ENCODE measurements at places on chromosomes 7 and 10.

DNA sequence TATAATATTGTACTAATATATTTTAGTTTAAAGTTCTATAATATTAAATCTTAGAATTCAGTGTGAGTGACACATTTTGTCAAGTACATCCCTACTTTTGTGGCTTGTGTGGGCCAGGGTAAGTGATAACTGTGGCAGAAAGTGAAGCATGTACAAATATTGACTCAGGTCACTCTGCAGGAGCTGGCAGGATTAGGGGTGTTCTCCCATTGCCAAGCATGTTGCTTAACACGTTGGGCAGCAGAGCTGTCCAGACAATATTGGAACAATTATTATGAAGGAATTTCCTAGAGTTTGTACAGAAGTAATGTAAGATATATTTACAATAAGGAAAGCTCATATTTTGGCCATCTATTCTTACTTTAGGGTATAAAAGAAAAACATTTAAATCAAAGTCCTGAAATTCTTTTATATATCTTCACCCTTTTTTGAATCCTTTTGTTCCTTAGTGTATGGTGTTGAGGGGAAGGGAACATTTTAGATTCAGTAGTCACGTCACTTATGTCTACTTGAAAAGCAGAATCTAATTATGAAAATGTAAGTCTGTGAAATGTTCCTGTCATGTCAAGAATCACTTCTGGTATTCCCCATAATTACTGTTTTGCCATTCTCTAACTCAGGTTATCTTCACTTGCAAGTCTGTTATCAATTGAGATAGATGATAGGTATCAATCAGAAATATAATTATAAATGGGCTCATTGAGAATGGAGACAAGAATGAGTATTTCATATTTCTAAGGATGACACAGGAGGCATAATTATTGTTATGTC, 4.0 kb downstream of the HDAC9 start:
- no peak for DNase-seq

GRCh38 chr10:126186766-126187165, 201.5 kb downstream of the ADAM12 start:
- no peak for DNase-seq

DNA sequence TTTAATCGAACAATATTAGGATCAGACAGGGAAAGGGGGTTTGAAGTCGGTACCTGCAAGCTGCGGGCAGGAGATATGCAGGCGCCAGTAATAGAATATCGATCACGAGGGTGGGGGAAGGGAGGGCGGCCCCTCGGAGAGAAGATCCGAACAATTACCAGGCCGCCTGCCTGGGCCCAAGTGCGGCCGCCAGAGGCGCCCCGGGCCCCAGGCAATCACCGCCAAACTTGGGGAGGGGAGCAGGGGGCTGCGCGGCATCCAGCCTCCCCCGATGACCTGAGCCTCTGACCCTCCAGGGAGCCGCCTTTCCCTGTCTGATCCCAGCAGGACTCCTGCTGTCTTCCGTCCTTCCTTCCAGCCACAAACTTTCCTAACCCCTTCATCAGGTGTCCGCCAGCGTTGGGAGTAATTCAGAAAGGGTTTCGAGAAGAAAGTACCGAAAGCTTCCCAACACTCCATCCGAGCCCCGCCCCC, 1.1 kb downstream of the NKX1-2 start:
- no peak for DNase-seq

GRCh38 chr10:118768041-118768919, 13.5 kb upstream of the CACUL1 start:
- no peak for DNase-seq

- no peak for DNase-seq
These were observed 93.3 kb downstream of the FAM53B start for GRCh38 chr10:124650820-124651401.

DNA sequence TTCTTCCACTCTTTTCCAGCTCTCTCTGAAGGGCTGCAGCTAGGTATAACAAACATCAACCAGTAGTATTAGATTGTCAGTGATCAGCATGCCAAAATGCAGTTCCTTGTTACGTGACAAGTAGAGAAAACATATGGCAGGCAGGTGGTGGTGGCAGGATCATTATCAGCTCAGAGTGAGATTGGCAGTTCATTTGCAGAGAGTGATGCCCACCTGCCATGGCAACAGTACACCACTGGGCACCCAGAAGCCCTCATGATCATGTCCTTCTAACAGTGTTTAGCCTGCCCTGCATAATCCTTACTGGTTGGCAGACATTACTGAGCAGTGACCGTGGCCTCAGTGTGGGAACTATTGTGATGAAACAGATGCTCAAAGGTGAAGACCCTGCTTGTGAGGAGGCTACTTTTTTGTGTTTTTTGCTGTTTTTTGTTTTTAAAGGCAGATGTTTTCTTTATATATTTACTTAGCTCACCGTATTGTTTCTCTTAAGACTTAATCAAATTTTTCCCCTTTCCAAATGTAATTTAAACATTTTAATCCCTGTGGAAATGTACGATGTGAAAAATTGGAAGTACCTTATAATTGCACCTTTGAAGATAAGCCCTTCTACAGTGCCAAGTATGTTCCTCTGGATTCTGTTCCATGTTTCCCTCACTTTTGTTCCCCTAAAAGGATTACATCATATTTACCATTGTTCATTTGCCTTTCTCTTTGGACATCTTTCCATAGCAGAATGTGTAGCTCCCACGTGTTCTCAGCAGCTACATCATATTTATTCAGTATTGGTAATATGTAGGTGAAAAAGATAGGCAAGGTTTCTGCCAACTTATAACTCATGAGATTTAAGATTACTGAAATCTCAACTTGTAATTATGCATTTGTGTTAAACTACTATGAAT, 179.6 kb downstream of the SND1 start:
- DNase-seq: peak; percentile 96

GRCh38 chr10:79243181-79244067, 103.8 kb upstream of the PPIF start:
- no peak for DNase-seq

DNA sequence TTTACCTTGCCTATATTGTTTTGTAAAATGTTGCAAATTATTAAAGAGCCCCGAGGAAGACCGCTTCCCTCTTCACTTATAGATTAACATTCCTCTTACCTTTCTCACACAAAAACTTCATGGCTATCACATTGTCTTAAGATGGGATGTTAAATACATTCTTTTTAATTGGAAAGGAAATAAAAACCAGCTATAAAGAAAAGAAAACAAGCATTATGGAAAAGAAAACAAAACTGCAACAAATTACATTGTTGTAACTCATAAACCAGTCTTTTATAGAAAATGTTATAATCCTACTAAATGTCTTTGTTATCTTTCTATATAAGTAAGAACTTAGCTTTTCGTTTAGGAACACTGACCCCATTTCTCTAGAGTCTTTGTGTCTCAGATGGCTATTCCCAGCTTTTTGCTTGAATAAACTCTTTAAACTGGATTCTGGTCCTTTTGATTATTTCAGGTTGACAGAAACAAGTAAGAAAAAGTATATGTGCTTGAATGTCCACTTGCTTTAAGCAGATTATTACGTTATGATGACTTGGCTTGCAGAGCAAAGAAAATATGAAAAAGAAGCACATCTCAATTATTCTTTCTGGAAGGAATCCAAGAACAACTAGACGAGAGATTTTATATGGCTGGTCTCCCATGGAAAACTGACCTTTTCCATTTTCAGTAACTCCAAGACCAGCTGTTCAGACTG, 128.2 kb downstream of the AKR1D1 start:
- no peak for DNase-seq

- DNase-seq: no peak
These were observed 60.4 kb downstream of the PAX2 start for GRCh38 chr10:100805543-100806355.

GRCh38 chr10:121764233-121764942, 163.4 kb downstream of the ATE1 start:
- no peak for DNase-seq

DNA sequence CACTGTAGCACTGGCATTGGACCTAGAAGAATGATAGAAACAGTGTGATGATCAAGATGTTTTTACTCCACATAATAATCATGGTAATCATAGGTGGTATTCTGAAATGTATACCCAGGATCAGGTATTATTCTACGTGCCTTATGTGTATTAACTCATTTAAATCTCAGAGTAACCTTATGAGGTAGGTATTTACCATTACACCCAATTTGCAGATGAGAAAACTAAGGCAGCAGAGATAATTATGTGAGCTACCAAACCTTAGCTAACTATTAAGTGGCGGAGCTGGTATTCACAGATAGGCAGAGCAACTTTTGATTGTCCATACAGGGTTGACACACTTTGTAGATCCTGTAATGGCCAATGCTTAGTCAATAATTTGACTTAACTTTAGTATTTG, 2.5 kb downstream of the CAMK1D start:
- no peak for DNase-seq

DNA sequence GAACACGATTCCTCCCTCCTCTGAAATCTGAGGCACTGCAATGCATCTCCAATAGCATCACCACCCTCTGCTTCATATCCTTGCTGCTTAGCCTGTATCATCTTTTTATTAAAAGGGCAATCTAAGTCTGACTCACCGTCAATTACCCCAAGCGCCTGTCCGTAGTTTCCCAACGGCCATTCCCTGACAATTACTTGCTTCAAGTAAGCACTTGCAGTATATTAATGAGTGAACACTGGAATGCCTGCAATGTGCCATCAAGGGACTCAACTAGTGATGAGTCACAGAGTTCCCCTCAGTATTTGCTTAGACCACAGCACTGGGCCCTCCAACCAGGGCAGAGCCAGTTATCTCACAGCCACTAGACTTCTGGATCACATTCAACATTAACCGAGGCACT, 19.5 kb upstream of the PPP1R3C start:
- no peak for DNase-seq

- peak; percentile 8 for DNase-seq
These were observed 45.4 kb upstream of the GRM3 start for GRCh38 chr7:86598311-86598710.

- no peak for DNase-seq
These were observed 213.9 kb downstream of the CHRM2 start for GRCh38 chr7:137082391-137082790.

DNA sequence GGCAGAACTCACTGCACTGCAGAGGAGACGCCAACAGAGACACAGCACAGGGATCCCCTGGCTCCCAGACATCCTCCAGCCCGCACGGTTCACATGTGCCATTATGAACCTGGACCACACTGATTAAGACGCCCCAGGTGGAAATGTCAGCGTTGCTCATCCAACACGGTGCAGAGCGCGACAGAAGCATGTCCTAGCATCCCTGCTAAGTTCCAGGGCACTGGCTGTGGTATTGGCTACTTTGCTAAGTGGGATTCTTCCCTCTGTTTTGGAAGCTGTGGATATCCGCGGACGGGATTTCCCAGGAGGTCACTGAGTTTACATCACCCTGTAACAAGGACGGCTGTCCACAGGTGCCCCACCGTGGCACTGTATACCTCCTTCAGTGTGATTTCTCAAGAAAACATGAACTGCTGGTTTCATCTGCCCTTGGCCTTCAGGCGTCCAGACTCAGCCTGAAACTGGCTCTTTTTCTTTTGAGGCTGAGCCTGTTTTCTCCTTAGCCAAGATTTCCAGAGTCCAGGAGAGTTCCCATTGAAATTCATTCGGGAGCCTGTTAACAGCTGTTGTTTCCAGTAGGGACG, 324.0 kb downstream of the WDR37 start:
- DNase-seq: no peak

- no peak for DNase-seq
These were observed 137.0 kb upstream of the VWC2 start for GRCh38 chr7:49636400-49636799.

GRCh38 chr7:33986951-33987947, 81.9 kb downstream of the BMPER start:
- no peak for DNase-seq

DNA sequence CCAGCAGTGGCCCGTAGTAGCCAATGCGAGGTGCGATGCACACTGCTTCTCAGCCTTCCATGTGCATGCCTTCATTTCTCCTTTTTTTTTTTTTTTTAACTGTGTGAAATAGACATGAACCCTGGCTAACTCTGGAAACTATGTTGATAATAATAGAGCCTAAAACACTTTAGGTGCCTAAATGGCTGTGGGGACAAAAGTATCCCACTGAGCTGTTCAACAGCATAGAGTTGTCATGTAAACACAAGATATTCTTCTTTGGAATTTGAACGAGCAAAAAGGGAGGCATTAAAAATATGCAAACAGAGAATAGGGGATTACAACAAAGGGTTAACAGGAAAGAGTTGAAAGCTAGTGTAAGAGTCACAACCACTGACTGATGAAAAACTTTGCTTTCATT, 162.1 kb upstream of the NOBOX start:
- DNase-seq: no peak

- DNase-seq: no peak
These were observed 104.1 kb upstream of the KCNMA1 start for GRCh38 chr10:77741746-77742145.

- no peak for DNase-seq
These were observed 98.7 kb upstream of the DOCK1 start for GRCh38 chr10:126806498-126806897.

GRCh38 chr10:88661577-88661976, 2.7 kb upstream of the LIPF start:
- no peak for DNase-seq

DNA sequence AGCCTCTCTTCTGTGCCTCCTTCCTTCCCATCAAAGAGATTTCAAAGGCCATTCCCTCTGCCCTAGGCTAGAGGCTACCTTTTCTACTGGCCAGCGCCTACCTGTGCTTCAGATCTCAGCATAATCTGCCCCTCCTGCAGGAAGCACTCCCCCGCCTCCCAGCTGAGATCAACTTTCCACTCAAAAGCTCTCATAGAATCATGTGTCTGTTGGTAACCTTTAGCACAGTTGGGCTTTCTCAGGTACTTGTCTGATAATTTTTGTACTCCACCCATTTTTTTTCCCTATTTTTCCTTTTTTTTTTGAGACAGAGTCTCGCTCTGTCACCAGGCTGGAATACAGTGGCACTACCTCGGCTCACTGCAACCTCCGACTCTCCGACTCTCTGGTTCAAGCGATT, 231.0 kb upstream of the PRSS58 start:
- no peak for DNase-seq

GRCh38 chr10:114359041-114359952, 45.0 kb downstream of the AFAP1L2 start:
- DNase-seq: no peak

- no peak for DNase-seq
These were observed 553.4 kb upstream of the POM121L12 start for GRCh38 chr7:52482076-52482475.

DNA sequence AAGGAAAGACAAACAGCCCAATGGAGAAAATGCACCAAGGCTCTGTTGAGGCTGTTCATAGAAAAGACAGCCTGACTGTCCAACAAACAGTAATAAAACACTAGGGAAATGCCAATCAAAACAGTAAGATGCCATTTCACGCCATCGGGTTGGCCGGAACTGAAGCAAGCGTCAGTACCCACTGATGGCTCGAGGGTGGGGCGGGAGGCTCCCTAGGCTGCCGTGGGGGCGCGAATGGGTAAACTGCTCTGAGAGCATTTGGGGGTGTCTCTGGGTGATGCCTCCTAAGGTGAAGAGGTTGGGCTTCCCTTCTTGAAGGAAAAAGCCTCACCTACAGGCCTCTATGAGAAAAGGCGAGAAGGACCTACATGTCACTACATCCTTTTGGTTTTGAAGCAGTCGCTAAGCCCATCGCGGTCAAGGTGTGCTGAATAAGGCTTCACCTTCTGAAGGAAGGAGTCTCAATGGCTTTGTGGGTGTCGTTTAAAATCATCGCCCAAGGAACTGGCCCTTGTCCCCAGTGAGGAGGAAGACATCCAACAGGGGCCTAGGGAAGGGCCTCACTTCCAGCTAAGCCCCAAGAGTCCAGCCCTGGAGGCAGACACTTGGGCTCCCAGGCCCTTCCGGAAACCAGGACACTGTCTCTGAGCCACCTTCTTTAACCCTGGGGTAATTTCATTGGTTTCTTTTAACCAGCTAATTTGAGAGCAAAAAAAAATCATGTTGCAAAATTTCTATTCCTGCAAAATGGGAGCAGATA, 98.5 kb upstream of the PPP2R2D start:
- no peak for DNase-seq
